NCI-H187 treated with DMSO at 0.1 percent for 48 hours (cell line): ENCODE measurements at places on chromosomes 7 and 10.

DNA sequence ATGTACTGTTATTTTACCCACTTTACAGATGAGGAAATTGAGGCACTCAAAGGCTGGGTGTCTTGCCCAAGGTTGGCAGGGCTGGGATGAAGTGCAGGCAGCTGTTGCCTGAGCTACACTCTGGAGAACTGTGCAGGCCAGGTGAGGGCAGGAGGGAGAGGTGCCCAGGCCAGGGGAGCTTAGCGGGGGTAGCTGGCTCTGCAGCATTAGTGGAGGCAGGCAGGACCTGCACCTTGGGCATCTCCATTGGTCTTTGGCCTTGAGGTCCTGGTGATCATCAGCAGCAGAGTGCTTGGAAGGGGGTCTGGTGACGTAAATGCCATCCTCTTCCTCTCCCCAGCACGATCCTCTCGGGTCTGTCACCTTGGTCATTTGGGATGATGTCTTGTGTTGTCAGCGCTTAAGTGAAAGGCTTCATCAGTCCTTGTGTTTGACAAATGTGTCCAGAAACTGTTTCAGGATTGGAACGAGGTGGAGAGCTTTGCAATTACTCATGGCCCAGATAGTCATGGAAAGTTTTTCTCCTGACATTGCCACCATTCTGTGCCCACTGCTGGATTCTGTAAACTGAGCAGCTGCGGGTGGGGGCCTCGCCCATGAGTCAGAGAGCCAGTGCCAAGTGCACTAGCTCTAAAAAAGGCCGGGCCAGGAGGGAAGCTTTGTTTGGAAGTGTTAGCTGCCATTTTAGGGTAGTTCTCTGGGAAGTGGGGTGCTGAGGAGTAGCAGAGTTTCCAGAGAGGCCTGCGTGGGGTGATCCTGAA is 47.6 kb downstream of the TSPAN15 start:
- DNase-seq = no peak

DNA sequence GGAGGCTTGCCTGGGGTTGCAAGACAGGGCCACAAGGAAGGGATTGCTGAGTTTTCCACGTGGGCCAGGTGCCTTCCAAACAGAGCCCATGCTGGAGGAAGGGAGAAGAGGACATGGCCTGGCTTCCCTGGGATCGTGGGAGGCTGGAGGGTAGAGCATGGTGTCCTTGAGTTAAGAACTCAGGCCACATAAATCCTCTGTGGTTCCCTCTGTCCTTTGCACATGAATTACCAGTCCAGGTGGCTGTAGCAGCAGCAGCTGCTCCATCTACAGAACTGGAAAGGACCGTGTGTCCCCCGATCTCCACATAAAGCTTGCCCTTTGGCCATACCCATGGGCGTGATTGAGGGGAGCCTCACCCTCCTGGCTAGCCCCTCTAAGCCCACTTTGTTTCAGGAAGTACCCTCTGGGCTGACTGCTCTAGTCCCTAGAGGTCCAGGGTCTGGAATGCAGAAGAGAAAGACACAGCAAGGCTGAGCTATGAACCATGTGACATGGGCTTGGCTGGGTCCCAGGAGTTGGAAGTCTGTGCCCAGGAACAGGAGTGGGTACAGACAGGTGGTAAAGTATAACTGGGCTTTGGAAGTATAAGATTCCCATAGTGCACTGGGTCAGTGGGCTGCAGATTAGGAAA is 84.9 kb downstream of the C10orf105 start:
- DNase-seq = no peak

- no peak for DNase-seq
Observed at GRCh38 chr7:835485-836401, 3.5 kb downstream of the SUN1 start.

DNA sequence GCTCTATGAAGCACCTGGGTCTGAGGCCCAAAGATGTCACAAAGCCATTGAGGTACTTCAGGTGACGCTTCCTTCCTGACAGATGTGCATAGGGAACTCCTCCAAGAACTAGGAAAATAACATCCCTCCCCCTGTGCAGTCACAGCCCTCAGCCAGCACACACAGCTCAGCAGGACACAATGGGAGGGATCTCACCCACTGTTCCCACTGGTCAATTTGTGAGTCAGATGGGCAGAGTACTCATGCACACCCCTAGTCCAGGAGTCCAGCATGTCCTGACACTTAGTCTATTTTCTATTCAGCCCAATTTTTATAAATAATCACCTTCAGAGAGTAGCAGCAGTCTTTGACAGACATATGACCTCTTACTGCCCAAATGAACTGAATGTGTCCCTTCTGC is 60.7 kb upstream of the PFKP start:
- DNase-seq = no peak

DNA sequence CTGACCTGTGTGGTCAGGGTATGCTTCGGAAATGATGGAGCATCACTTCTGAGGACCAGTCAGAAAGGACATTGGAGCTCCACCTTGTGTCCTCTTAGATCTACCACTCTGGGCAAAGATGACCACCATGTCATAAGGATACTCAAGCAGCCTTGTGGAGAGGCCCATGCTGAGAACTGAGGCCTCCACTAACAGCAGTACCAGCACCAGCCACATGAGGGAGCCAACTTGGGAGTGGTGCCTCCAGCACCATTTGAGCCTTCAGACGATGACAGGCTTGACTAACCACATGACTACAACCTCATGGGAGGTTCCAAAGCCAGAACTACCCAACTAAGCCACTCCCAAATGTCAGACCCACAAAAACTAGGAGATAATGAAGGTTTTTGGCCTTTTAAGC is 116.0 kb downstream of the NPTX2 start:
- no peak for DNase-seq

DNA sequence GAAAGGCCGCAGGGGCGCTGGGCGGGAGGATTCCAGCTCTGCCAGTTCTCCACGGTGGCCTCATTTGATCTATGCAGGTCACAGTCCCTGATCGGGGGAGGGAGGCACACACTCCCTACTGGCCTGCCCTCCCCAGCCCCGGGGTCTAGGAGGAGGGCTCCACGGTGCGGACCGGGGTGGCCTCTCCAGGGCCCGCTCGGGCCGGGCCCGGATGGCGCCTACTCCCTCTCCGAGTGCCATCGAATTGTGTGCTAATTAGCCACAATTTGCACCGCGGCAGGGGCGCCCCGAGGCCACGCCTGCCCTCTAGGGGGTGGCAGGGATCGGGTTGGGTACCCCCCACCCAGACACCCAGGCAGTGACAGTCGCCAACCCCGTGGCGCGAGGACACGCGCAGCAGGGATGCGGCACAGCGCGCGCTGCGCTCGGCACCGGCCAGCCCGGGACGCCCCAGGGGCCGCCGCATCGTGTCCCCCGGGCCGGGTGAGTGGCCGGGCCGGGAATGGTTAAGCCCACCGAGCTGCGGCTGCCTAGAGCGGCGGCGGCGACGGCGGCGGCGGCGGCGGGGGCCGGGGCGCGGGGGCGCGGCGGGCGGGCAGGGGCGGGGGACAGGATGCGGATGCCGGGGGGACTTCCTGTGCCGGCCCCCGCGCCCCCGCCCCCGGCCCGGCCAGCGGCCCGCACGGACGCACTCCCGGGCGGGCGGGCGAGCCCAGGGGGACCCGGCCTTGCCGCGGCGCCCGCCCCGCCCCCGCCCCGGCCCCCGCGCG is at the start of gene ZNF853:
Gene ZNF853, plus strand, starts transcription at position 658 of the 770 bp plus-strand sequence. CDS start 565 bp downstream, outside the sequence.
- DNase-seq = no peak

DNA sequence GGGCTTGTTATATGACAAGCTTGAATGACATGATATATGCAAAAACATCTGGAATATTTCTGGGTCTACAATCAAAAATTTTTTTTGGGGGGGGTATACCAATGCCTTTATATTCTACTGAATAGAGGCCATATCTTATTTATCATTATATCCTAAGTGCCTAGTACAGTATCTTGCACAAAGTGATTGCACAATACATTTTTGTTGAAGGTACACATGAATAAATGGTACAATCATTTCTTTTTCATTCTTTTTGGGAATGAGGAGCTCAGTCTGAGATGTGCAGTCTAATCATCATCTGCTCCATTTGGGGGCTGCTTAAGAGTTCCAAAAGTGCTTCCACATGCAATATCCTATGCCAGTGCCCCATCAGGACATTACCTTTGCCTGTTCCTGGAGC is 214.6 kb downstream of the KIF20B start:
- no peak for DNase-seq

DNA sequence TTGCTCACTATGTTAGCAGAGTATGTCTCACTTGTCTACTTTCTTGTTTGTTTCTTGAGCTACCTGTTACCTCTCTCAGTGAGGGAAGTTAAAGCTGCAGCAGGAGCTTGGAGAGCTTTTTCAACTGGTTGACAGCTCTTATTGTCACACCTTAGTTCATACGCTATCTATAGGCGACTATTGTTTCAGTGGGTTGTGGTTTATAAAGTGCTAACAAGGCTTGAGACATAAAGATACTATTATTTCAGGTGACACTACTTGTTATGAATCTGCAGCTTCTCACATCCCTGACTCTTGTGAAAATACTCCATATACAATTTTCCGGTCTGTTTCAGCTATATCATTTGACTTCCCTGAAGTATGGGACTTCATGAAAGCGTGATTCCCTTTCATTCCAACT is 167.4 kb downstream of the CSTF2T start:
- DNase-seq = no peak

DNA sequence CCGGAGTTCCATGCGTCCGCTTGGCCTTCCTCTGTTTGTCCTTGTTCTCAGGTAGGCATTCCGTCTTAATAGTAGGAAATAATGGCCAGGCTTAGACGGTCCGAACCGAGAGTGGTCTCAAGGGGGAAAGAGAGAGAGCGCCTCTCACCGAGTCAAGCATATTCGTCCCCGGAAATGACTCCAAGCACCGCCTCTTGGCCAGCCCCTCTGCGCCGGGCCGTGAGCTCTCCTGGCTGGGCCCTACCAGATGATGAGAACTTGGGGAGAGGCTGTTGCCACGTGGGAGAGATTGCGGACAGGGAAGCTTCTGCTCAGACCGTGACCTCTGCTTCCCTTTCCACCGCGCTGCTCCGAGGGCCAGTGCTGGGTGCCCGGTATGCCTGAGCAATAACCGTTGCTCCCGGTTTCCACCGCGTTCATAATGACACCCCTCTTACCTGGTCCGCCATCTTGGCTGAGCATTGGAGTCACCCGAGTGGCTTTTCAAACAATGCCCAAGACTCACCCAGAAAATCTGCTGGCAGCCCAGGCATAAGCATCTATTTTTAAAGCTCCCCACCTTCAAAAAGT is 251.1 kb upstream of the SHH start:
- DNase-seq = no peak

DNA sequence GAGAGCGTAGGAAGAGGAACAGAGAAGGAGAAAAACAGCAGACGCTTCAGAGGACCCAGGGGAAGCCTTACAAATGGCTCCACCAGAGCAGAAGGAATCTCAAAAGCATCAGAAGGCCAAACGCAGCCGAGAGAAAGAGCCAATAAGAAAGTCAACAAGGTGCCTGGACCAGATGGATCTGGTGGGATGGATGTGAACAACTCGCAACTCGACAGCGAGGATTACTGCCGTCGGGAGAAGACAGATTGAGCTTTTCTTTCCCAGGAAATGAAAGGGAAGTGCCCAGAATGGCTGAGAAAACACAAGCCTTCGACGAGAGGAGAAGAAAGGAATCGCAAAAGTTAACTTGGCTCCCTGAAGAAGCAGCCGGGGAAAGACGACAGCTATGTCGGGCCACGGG is 132.8 kb upstream of the MGMT start:
- no peak for DNase-seq

DNA sequence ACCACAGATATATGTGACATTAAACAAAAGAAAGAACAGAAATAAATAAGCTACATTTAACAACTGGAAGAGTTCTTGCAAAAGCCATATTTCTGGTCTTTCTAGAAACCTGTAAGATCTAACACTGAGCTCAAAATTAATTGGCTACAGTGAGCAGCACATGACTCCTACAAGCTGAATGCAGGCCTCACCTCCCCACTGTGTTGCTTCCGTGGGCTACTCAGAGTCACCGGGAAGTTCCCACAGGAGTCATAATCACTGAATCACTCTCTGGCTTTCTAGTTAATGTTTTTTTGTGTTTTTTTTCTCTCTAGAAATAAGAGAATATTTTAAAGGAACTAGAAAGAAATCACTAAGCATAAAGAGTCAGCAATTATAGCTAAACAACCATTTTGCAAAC is 10.2 kb upstream of the MRPS24 start:
- DNase-seq = no peak

- no peak for DNase-seq
Observed at GRCh38 chr7:133853706-133854276, 273.3 kb upstream of the LRGUK start.

- no peak for DNase-seq
Observed at GRCh38 chr7:27364344-27364758, 121.7 kb downstream of the EVX1 start.

- no peak for DNase-seq
Observed at GRCh38 chr7:7798510-7798909, 80.1 kb upstream of the RPA3 start.

DNA sequence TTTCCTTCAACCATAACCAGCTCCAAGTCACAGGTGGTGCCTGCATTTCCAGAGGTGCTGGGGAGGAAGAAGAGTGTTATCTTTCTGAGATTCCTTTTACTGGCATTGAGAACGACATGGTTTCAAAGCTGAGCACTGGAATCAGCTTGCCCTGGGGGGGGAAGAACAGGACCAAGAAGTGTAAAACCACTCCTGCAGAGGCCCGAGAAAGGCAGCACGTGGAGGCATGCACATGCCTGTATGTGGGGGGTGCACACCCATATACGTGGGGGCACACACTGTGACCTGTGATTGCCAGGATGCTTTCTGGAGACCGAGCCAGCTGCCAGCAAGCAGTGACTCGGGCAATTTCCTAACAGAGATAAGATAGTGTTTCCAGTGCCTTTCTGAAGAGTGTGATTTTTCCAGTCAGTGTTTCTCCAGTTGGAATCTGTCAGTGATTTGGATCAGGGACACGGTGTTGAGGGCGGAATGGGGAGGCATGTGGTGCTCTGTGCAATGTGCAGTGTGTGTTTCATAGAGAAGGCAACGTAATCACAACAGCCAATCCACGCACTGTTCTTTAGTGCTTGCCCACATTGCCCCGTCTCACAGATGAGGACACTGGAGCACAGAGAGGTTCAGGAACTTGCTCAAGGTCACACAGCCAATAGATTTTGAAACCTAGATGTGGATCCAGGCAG is 4.2 kb downstream of the LRRC27 start:
- DNase-seq = no peak

- DNase-seq = no peak
Observed at GRCh38 chr10:50614444-50615137, 9.2 kb downstream of the SGMS1 start.
